Transverse colon (tissue), 4 donors: ENCODE measurements at places on chromosomes 2 and 18. TPM values are rescaled to one million over a fixed set of nuclear protein-coding genes. Genes with fewer than 3 reads are reported as not detected.
A peak's percentile ranks its signal among the peaks of the same experiment; 100 is the strongest.

- no peak for DNase-seq
Measured at GRCh38 chr2:121955426-121955825, 200.0 kb downstream of the TSN start.

DNA sequence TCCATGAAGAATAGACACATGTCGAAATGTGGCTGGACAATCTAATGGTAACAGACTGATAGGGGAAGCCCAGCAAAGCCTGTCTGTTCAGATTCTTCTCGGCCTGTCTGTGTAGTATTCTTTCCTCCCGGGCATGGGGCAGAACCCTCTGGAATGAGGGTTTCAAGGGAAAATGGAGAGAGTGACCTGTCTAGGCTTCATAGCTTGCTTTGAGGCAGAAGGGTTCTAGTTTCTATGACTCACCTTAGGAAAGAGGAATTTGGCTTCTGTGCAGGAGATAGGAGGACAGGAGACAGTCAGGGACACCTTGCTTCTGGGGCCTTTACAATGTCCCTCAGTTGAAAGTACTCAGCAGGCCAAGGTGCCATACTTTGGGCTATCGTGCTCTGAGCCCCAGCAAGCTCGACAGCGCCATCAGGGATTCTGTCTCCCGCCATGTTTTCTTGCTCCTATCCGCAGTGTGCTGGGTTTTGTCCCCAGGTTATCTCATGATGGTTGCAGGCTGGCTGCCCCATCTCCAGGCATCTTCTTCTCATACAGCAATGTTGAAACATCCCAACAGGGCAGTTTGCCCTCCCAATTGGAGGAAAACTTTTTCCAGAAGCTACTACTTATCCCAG is 74.7 kb upstream of the TLK1 start:
- no peak for DNase-seq

FOXD4L1 gene
- not detected for total RNA-seq

- no peak for DNase-seq
Measured at GRCh38 chr2:70356941-70357683, 55.2 kb upstream of the FAM136A start.

DNA sequence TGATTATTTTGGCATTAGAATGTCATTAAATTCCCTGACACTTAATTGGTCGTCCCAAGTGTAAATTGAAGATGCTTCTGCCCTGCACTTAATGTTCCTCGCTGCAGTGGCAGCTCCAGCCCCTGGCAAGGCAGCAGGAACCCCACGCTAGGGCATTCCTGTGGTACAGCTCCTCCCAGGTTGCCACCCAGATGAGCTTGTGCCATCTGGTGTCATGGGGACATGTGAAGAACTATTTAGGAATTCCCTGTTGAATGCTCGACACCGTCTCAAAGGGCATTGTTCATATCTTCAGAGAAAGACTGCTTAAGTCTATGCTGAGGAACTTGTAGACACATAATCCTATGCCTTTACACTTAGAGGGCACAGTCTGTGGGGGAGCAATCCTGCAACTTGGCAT is 38.9 kb downstream of the BCL2L11 start:
- no peak for DNase-seq

DNA sequence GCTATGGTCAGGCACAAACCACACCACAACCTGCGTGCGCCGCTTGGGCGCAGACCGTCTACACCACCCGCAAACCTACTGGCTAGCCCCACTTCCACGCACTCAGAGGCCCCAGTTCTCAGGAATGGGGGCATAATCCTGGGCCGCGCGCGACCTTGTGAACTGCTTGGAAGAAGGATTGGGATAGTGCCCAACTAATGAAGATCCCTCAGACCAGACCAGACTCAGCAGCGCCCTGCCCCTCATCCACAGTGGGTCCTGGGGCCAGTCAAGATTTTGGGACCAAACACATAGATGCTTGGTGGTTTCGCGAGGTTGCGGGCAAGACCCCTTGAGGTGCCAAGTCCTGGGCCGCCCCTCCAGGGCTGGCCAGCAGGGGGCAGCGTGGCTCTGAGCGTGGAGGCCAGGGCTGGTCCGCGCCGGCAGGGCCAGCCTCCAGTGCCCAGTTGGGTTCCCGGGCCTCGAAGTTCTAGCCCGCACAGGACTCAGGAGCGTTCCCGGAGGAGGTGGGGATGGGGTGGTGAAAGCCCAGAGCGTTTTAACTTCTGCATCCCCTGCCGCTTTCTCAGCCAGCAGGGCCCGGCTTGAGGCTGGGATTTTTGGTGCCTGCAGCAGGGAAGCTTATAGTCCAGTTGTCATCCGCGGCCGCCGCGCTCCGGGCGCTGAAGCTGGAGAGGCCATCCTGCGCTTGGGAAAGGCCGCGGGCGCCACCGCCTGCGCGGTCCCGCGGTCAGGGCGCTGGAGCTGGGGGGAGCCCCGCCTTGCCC is 8.3 kb downstream of the OSR1 start:
- DNase-seq: peak; percentile 66

GRCh38 chr2:100580367-100581276 is 17.8 kb downstream of the PDCL3 start:
- peak; percentile 40 for DNase-seq

LCT gene
- 0.32 TPM for total RNA-seq

- DNase-seq: no peak
Measured at GRCh38 chr18:34543945-34544344, 166.2 kb upstream of the DTNA start.

SLC23A3 gene
- 5.4 TPM for total RNA-seq

DNA sequence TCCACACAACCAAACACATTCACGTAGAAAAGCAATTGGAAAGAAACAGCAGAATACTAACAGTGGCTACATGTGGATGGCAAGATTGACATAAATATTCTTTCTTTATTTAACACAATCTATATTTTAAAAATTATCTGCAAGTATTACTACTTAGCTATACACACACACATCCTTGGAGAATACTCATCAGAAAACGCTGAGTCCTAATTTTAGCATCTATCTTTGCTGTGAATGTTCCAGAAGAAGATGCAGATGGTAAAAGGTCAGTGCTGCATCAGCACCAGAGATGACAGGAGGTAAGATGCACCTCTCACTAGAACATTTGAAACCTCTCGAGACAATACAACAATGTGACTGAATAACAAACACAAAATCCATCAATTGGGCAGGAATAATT is 148.5 kb downstream of the L3MBTL4 start:
- no peak for DNase-seq

GPR35 gene
- total RNA-seq: 91.1 TPM

GRCh38 chr2:105399207-105399861 is 483 bp upstream of the FHL2 start:
- no peak for DNase-seq

IL1B gene
- total RNA-seq: 7.1 TPM

CCL20 gene
- total RNA-seq: not detected

ITGA4 gene
- 4.4 TPM for total RNA-seq

DNA sequence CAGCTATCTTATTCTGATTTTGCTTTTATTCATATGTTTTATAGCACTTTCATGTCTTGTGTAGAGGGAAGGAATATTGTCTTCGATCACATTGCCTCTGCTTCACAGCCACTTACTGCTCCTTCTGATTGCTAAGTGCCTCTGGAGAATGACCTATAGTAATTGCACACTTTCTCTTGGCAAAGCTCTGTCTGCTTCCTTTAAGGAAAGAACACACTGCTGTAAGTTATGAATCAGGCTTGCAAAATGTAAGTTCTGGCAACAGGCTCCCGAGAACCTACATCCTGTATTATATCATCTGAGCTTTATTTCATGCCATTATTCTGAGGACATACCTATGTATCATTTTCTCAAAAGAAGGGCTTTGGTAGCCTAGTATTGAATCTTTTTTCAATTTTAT is 170.7 kb downstream of the ZNF804A start:
- no peak for DNase-seq
